T follicular helper cell (primary cell): ENCODE measurements at places on chromosomes 4 and X.

GRCh38 chr4:112175840-112176239, 30.6 kb downstream of the FAM241A start:
- DNase-seq = no peak

DNA sequence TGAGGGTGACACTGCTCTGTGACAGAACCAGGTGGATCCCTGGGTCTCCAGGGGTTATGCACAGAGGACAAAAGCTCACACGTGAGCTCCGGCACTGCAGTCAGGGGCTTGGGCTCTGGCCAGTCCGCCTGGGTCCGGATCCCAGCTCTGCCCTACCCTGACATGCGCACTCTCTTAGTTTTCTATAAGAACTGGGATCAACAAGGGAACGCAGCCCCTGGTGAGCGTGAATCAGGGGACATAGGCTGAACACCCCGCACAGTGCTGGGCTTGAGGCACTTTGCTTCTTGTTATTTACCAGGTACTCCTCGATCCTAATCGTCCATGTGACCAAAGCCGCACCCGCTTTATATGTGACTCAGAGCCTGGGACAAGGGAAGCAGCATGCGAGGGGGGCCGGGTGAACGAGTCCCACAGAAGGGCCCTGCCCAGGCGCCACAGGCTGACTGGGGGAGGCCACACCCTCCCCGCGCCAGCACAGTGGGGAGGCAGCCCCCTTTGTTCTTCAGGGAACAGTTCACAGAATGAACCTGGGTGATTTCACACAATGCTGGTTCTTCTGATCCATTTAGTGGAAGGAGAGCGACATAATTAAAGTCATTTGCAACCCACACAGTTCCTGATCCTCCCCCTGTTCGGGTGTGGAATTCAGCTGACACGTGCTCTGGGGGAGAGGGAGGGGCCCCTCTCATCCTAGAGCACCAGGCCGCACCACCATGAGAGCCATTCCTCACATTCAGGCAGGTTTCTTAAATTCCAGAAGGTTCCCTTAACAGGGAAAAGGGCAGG, 55.5 kb downstream of the WFS1 start:
- no peak for DNase-seq

GRCh38 chrX:149916745-149917392, 12.5 kb upstream of the HSFX4 start:
- DNase-seq = no peak

- DNase-seq = no peak
Measured at GRCh38 chr4:6676722-6677558, 16.7 kb upstream of the S100P start.

- DNase-seq = no peak
Measured at GRCh38 chrX:154696676-154697045, 43.3 kb upstream of the CTAG2 start.

DNA sequence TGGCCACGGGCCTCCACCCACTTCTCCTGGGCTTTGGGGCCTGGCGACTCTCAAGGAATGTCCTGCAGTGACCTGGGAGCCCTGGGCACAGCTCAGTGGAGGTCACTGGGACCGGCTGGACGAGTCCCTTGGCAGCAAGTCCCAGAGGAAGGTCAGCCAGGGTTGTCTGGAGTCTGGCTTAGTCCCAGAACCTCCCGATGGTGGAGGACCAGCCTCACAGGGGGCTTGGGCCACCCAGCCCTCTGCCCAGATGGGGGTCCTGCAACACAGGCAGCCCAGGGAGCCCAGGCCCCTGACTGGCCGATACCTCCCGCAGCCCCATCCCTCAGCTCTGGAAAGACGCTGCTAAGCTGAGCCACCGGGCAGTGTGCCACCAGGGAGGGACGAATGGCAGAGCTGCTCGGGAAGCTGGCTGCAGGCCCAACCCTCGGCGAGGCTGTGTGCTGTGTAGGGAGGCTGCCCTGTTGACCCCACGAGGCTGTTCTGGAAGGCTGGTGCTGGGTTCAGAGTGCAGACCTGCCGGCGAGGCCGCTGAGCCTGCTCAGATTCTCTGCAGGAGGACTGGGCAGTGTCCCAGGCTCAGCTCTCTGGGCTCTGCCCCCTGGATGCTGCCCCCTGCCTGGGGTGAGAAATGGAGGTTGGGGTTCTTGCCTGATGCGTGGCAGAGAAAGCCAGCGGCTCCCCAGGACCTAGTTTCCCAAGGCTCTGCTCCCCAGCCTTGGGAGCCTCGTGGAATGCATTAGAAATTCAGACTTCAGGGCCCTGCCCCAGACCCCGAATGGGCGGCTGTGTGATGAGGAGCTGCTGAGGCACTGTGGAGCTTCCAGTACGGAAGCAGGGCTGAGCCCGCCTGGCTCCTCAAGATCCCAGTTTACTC, 61.7 kb downstream of the ADRA2C start:
- DNase-seq = no peak

- no peak for DNase-seq
Measured at GRCh38 chrX:78327370-78328086, at the start of gene CYSLTR1. Gene CYSLTR1 (minus strand): TSS chrX:78327611. CDS start chrX:78273746, 53,865 bp downstream.

DNA sequence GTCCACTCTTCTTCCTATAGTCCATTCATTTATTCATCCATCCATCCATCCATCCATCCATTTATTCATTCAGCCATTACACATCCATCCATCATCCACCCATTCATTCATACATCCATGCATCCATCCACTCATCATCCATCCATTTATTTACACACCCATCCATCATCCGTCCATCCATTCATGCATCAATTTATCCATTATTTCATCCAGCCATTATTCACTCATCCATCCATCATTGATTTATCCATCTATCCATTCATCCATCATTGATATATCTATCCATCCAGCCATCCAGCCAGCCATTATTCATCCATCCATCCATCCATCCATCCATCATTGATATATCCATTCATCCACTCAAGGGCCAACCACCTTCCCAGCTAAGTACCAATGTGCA, 12.7 kb downstream of the CPZ start:
- no peak for DNase-seq

- DNase-seq = no peak
Measured at GRCh38 chr4:1600211-1600780, 83.8 kb downstream of the FAM53A start.

DNA sequence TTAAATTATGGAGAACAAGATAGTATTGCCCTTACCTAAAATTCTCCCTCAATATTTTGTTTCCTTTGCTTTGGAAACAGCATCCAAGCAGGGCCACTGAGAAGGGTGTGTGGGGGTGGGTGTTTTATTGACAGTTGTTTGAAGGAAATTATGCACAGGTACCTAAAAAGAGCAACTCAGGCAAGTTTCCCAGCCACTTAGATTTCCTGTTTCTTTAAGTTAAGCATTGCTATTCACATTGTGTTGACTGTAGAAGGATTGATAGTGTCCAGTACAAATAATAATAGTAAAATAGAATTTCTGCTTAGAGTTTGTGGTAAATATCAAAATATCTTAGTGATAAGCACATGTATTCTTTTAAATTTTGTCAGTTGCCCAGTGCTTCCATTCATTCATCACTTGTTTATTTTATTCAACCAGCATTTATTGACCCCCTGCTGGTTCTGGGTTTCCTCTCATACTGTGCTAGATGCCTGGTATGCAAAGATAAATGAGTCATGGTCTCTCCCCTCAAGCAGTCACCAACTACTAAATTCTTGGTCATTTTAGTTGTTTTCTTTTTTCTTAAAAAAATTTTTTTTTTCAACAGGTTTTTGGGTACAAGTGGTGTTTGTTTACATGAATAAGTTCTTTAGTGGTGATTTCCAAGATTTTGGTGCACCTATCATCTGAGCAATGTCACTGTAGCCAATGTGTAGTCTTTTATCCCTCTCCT, 50.0 kb downstream of the GALNT7 start:
- no peak for DNase-seq

DNA sequence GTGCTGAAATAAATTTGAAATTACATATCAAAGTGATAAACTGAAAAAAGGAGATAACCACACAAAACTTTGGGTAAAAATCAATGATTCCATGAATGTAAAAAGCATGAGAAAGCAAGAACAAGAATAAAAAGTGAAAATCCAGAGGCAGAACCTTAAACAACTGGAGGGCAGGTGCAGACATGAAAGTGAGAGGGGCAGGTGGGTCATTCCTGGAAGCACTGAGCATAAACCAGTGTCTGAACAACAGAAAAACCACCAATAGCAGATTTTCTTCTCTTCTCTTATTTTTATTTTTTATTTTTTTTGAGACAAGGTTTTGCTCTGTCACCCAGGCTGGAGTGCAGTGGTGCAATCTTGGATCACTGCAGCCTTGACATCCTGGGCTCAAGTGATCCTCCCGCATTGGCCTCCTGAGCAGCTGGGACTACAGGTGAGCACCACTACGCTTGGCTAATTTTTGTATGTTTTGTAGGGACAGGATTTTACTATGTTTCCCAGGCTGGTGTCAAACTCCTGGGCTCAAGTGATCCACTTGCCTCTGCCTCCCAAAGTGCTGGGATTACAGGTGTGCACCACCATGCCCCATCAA, 46.8 kb upstream of the GPR78 start:
- DNase-seq = no peak

- DNase-seq = no peak
Measured at GRCh38 chr4:44159991-44160390, 288.6 kb downstream of the KCTD8 start.

- peak; percentile 66 for DNase-seq
Measured at GRCh38 chr4:1693131-1693896, 9.2 kb upstream of the FAM53A start.

DNA sequence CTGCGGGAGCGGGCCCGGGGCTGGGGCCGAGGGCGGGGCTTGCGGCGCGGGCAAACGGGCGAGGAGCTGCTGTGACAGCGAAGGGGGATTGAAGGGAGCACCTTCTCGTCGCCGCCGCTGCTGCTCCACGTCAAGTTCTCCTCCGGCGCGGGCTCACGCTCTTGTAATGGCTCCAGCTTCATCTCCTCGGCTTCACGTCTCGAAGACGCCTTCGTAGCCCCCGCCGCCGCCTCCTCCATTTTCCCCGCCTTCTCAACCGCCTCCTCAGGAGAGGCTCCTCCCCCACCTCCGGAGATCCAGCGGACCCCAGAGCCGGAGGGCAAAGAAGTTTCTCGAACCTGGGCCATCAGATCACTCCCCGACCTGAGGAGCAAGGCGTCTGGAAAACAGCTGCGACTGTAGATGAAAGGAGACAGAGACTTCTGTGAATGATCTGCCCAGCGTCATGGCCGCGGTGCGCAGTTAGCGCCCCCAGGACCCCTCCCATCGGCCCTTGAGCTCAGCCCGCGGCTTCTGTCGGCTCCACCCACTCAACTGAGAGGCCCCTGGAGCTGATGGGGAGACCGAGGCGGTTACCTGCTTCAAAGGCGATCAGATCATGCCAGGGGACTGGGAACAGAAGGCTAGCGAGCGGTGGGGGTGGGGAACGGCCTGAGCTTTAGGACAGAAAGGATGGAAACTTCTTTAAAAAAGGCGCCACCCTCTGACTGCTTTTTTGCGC, 895 bp downstream of the USP51 start:
- peak; percentile 46 for DNase-seq

GRCh38 chrX:107714206-107714891, 61.2 kb downstream of the TSC22D3 start:
- peak; percentile 21 for DNase-seq

GRCh38 chr4:23392860-23393458, 496.9 kb downstream of the PPARGC1A start:
- no peak for DNase-seq
